Stimulated activated CD4-positive, alpha-beta T cell treated with anti-CD3 and anti-CD28 coated beads, Interleukin-2, amount 100 ng/mL, for 48 hours (primary cell): ENCODE measurements at places on chromosomes 4 and X.

- peak; percentile 2 for DNase-seq
Observed at GRCh38 chrX:74383611-74384010, 37.7 kb upstream of the SLC16A2 start.

GRCh38 chrX:30880058-30880457, 9.0 kb downstream of the TAB3 start:
- DNase-seq: no peak

- DNase-seq: no peak
Observed at GRCh38 chr4:94451051-94451694, 569 bp upstream of the PDLIM5 start.

- DNase-seq: no peak
Observed at GRCh38 chrX:10903523-10903922, 207.6 kb upstream of the HCCS start.

- no peak for DNase-seq
Observed at GRCh38 chr4:8705161-8706145, 112.9 kb downstream of the CPZ start.

DNA sequence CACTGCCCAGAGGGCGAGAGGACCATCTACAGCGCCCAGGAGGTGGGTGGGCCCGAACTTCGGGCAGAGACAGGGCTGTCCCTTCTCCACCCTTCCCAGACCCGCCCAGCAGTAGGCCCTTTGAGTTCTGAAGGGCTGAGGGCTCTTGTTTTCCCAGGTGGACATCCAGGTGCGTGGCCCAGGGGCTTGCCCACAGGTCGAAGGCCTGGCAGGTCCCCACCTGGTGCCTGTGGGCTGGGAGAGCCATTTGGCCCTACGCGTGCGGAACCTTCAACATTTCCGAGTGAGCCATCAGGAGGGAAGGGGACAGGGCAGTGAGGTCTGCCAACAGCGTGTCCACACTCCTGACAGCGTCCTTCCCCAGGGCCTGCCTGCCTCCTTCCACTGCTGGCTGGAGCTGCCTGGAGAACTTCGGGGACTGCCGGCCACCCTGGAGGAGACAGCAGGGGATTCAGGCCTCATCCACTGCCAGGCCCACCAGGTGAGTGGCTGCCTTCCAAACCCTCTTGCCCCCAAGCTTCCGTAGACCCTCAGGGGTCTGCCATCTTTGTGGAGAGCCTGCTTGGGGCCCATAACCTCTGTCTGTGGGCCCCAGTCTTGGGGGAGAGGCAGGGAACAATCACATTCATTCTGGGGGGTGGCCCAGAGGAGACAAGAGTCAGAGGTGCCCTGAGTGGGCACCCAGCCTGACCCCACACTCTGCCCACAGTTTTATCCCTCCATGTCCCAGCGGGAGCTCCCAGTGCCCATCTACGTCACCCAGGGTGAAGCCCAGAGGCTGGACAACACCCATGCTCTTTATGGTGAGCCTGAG, 6.8 kb downstream of the PLXNB3 start:
- no peak for DNase-seq

GRCh38 chrX:31266203-31267076, 194.6 kb upstream of the FTHL17 start:
- no peak for DNase-seq

- DNase-seq: no peak
Observed at GRCh38 chr4:104919406-104919805, 227.3 kb upstream of the TET2 start.

DNA sequence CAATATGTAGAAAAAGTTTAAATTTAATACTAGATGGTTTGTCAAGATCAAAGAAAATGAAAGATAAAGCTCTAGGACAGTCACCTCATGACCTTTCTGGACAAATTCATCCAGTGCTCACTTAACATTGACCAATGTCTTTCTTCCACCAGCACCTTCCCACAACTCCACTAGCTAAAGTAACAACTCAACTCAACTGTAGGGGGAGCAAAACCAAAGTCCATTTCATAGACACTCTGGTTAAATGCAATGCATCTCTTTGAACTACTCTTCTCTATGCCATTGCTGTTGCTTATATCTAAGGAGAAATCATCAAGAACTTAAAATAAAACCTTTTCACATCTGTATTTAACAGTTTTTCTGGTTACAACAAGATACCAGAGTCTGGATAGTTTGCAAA, 25.1 kb downstream of the UGT2B4 start:
- no peak for DNase-seq

DNA sequence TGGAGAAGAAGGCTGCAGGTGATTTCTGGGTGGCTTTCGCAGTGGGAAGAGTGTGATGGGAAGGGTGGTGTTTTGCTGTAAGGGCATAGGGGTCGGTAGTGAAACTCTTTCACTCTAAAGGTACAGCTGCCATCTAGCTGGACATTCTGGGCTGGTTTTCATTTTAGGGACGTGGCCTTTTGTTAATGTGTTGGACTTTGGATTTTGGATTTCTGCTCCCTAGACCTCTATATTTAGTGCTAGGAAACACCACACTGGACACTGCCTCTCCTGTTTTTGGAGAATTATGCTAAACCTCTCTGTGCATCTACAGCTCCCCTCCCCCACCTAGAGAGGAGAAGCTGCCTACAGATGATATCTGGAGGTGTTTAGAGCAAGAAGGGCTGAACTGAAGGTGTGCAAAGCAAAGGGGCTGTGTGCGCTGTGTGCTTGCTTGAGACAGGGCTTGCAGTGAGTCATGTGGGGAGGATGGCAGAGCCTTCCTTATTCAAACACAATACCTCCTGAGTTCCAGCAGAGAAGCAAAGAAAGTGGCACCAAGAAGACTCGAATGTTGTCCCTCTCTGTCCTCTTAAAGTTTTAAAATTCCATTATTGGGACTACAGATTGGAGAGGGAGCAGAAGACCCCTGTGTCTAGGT, 47.9 kb downstream of the STARD8 start:
- no peak for DNase-seq

GRCh38 chr4:43867908-43868307, 580.7 kb downstream of the KCTD8 start:
- no peak for DNase-seq

- no peak for DNase-seq
Observed at GRCh38 chr4:17427991-17428390, 83.9 kb downstream of the QDPR start.

DNA sequence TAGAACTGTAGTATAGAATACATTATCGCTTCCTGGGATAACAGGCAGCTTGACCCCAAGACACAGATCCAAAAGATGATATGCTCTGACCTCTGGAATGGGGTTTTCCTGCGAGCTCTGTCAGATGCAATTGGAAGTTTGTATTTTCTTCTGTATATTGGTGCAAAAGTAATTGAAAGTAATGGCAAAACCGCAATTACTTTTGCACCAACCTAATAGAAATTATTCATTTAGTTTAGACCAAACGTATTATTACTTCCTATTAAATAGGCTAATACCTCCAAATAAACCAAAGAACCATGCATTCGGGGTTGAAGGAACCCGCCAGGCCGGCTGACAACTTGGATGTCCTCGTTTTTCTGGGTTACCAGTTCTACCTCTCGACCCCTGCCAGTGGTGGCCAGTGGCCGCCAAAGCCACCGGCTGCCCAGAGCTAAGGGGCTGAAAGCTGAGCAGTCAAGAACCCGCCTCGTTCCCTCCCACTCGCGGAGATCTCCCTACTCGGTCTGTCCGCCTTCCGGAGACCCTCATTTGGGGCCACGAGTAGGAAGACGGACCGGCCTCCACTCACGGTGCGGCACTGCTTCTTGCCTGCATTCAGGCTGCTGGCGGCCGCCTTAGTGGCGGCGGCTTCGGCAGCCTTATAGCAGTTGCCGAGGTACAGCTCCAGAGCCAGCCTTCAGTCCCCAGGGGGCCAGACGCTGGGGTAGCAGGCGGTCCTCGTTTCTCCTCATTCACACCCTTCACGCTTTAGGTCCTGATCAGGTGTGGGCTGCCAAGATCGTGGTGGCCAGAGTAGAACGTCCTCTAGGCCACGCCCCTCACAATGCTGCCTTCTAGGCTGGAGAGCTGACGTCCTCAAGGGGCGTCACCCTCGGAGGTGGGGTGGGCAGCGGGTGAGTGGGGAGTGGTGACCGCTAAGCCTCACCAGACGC, 121.9 kb downstream of the RBMX2 start:
- DNase-seq: no peak

- DNase-seq: no peak
Observed at GRCh38 chr4:106297245-106298035, 18.6 kb downstream of the TBCK start.

GRCh38 chr4:47278631-47279030, 184.9 kb downstream of the COMMD8 start:
- DNase-seq: no peak

GRCh38 chrX:108044554-108045256, at the start of gene VSIG1:
VSIG1 (plus strand) TSS chrX:108045065; CDS start chrX:108045131, 66 bp downstream.
- DNase-seq: no peak

GRCh38 chr4:146522869-146523205, 1.1 kb upstream of the SLC10A7 start:
- no peak for DNase-seq

DNA sequence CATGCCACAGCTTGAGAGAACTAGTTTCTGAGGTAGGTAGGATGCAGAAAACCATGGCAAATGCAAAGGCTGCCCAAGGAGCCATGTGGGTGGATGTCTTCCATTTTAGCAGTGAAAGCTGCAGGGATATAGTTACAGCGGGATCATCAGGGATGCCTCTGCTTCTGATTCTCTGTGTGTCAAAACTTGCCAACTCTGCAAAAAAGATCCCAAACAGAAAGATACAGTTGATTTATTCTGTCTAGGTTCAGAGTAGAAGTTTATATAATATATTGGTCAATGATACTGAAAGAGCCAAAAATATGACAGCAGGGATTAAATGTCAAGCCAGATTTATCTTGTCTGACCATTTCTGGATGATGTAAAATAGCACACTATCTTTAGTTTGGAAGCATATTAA, 42.4 kb upstream of the SFRP2 start:
- DNase-seq: no peak

GRCh38 chrX:99301990-99302389, 1108.1 kb downstream of the PCDH19 start:
- no peak for DNase-seq

GRCh38 chr4:139828966-139829664, 163.5 kb downstream of the MGST2 start:
- DNase-seq: no peak

DNA sequence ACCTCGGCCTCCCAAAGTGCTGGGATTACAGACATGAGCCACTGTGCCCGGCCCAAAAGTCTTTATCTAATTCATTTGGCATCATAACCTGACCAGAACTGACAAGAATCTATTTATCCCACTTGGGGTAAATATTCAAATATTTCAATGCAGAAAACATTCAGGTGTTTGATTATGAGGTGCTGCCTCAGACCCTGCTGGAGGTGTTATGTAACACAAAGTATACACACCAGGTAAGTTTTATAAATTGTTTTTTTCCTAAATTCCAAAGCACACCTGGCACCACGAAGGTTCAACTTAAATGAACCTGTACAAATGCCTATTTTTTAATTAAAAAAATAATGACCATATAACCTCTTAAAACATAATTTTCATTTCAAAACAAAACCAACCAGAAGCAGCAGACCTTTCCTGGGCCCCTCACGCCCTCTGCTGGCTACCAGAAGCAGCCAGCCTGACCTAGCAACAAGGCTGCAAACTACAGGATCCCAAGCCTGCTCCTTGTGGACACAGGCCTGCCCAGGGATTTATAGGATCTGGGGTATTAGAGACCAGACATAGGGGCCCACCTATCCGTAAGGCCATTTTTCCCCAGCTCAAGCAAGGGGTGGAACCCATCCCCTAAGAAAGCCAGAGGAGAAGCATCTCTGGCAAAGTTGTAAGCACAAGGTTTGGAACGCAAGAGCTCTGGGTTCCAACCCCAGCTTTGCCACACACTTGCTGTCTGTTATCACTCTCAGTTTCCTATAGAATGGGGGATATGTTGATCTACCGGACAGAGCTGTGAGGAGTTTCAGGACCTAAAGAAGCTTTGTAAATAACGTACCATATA, 11.7 kb downstream of the OTUD5 start:
- peak; percentile 58 for DNase-seq

- DNase-seq: peak; percentile 61
Observed at GRCh38 chr4:128863312-128864075, 54.0 kb downstream of the JADE1 start.

DNA sequence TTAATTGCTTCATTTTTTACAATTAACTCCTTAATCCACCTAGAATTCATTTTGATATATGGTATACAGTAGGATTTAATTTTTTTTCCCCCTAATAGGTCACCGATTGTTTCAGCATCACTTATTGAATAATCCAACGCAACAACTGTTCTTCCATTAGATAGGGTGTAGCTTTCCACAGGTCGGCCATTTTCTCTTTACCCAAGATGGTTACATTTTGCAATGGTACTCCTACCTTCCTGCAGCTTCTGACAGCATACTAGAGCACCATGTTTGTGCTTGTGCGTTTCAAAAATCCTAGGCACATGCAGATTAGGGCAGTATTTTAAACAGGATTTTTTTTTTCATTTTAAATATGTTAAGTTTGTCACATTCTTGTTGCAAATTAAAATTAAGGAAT, 2.3 kb downstream of the LINC00632 start:
- no peak for DNase-seq

- peak; percentile 32 for DNase-seq
Observed at GRCh38 chr4:88158489-88159228, at the start of gene ABCG2. ABCG2 (minus strand) TSS chr4:88158639; CDS start chr4:88139995, 18,644 bp downstream.

DNA sequence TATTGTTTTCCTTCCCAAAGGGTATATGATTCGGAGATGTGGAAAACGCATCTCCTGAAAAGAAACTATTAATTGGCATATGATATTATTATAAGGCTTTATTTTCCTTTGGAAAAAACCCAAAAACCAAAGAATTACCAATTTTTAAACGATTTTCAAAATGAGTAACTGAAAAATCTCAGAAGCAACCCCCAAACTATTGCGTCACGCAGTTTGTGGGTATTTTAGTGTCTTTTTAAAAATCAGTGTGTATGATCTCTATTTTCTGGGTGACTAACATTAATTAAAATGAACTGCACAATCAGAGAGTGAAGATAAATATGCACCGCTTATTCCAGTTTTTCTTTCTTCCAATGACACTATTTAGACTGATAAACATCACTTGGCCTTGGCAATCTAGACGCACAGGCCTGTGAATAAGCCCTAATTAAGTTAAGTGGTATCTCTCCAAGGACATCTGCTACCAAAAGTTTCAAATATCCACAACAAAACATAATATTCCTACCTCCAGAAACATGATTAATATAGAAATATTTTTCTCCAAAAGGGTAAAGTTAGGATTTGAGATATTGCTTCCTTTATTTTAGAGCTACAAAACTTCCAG, 511.5 kb upstream of the FAM241A start:
- DNase-seq: no peak

DNA sequence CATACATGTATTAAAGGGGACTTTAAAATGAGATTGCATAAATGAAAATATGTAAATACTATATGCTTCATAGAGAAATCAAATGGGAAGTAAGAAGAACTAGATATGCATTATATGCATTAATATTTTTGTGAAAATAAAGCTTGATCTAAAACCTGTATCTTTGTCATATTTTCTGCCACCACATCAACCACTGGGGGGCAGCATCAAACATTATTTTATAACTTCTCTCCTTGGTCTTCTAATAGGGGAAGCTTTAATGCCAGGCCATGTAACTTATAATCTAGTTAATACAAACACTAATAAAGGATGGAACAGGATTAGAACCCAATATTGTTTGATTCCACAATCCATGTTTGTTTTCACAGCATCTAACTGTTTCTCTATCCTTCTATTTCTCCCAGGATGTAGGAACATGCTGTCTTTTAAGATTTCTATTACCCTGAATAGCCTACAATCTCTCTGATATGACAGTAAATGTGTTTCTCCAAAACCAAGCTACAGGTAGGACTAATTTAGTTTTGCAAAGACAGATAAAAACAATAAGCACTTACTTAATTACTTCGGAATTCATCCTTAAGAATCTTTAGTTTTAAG, 10.0 kb downstream of the QRFPR start:
- peak; percentile 43 for DNase-seq

- DNase-seq: no peak
Observed at GRCh38 chr4:3725936-3726870, 40.0 kb upstream of the ADRA2C start.
